ENCODE measurements at places on chromosomes 12 and 14. TPM values are rescaled to one million over a fixed set of nuclear protein-coding genes. Genes with fewer than 3 reads are reported as not detected.

GRCh38 chr12:15859116-15859515, 23.1 kb upstream of the STRAP start:
- no peaks in the 10 kb centered on the region for H3K27me3 ChIP-seq
- H3K4me1 ChIP-seq = peaks cover 25% of the 10 kb centered on the region
- H3K4me3 ChIP-seq = peak overlapping the region; percentile 34
- H3K27ac ChIP-seq = peak overlapping the region; percentile 32
- no peak for DNase-seq

DNA sequence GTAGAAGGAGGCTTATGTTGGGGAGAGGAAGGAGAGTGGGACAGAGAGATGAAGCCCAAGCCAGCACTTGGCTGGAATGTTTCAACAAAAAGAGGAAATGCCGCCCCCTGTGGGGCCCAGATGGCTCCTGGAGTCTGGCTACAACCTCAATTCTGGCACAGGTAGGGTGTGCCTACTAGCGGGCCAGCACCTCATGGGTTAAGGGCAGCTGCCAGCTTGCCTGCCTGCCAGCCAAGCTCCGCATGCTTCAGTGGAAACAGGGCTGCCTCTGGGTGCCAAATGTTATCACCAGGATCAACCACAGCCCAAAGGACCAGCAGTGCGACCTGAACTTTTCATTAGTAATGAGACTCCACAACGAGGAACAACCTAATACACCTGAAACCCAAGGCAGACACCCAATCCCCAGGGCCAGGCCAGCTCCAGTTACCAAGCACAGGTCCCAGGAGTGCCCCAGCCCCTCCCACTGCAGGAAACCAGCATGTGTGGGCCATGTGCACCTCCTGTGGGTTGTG, 11.3 kb downstream of the RAB15 start:
- H3K4me1 ChIP-seq = no peaks in the 10 kb centered on the region
- no peak overlapping the region for H3K27ac ChIP-seq
- no peaks in the 10 kb centered on the region for H3K36me3 ChIP-seq
- DNase-seq = no peak
- H3K27me3 ChIP-seq = no peaks in the 10 kb centered on the region

- DNase-seq = no peak
- H3K4me3 ChIP-seq = no peak overlapping the region
- H3K4me1 ChIP-seq = no peaks in the 10 kb centered on the region
- no peak overlapping the region for H3K27ac ChIP-seq
Observed at GRCh38 chr14:91737619-91738018, 5.7 kb upstream of the CATSPERB start.

BEGAIN gene
- total RNA-seq = not detected

APAF1 gene
- total RNA-seq = 15.2 TPM

SLC35F4 gene
- not detected for total RNA-seq

IAPP gene
- not detected for total RNA-seq

DNA sequence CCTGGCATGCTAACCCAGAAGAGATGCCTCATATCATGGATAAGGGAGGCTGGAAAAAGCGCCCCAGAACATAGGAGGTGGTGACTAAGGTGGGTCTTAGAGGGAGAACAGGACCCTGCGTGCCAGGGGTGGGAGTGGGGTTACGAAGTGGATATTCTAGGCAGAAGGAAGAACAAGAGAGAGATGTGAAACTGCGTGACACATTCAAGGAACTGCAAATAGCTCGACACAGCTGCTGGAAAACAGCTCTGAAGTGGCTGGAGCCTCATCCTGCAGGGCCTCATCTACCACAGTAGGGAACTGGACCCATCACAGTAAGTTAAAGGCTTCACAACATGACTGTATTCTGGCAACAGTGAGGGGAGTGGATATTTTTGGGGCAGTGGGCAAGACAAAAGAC, 61.1 kb downstream of the RNF34 start:
- H3K4me1 ChIP-seq = peaks cover 5% of the 10 kb centered on the region
- H3K27me3 ChIP-seq = no peaks in the 10 kb centered on the region
- peak; percentile 3 for DNase-seq
- no peak overlapping the region for H3K4me3 ChIP-seq

- H3K4me1 ChIP-seq = peaks cover 9% of the 10 kb centered on the region
- DNase-seq = peak; percentile 93
- peak overlapping the region; percentile 33 for H3K27ac ChIP-seq
- H3K4me3 ChIP-seq = no peak overlapping the region
- no peaks in the 10 kb centered on the region for H3K27me3 ChIP-seq
Observed at GRCh38 chr14:96225745-96226151, 21.1 kb downstream of the BDKRB2 start.

- DNase-seq = no peak
- H3K27me3 ChIP-seq = peaks cover 16% of the 10 kb centered on the region
- no peak overlapping the region for H3K4me3 ChIP-seq
- no peaks in the 10 kb centered on the region for H3K36me3 ChIP-seq
Observed at GRCh38 chr14:92415969-92416368, 93.0 kb downstream of the SLC24A4 start.

DNA sequence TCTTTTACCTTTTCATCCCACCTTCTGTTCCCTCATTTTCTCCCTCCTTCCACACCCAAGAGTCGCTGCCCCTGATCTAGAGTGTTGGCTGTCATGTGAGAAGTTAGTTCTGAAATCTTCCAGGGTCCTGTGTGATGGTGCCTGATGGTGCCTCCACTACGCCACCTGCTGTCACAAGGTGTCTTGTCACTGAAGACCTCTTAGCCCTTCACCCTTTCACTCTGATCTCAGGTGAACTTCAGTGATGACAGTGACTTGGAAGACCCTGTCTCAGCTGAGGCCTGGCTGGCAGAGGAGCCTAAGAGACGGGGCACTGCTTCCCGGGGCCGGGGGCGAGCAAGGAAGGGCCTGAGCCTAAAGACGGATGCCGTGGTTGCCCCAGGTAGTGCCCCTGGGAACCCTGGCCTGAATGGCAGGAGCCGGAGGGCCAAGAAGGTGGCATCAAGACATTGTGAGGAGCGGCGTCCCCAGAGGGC, 7.6 kb upstream of the PFDN5 start:
- H3K27me3 ChIP-seq = no peaks in the 10 kb centered on the region
- peak; percentile 91 for DNase-seq

CPNE6 gene
- total RNA-seq = not detected

KRT3 gene
- not detected for total RNA-seq

SLC5A8 gene
- total RNA-seq = not detected

GNB3 gene
- total RNA-seq = 1.4 TPM

DNA sequence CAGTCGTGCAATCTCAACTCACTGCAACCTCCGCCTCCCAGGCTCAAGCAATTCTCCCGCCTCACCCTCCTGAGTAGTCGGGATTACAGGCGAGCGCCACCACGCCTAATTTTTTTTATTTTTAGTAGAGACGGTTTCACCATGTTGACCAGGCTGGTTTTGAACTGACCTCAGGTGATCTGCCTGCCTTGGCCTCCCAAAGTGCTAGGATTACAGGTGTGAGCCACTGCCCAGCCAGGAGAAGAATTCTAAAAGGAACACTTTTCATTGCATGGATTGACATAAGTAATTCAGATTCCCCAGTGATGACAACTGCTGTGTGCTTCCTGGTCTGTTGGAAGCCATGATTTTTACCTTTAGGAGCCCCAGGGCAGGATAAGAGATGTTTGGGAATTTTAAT, 22.1 kb downstream of the DMAC2L start:
- no peak overlapping the region for H3K27ac ChIP-seq
- peaks cover 29% of the 10 kb centered on the region for H3K4me1 ChIP-seq
- H3K27me3 ChIP-seq = no peaks in the 10 kb centered on the region
- no peak for DNase-seq

GRCh38 chr12:110819150-110819549, 27.6 kb upstream of the CCDC63 start:
- no peak overlapping the region for H3K27ac ChIP-seq
- no peaks in the 10 kb centered on the region for H3K36me3 ChIP-seq
- DNase-seq = no peak
- no peak overlapping the region for H3K4me3 ChIP-seq
- H3K27me3 ChIP-seq = peaks cover 3% of the 10 kb centered on the region

GRCh38 chr14:32933629-32934072, 5.0 kb upstream of the NPAS3 start:
- DNase-seq = peak; percentile 70
- peaks cover 70% of the 10 kb centered on the region for H3K27me3 ChIP-seq
- H3K27ac ChIP-seq = no peak overlapping the region
- peak overlapping the region; percentile 46 for H3K4me3 ChIP-seq
- no peaks in the 10 kb centered on the region for H3K36me3 ChIP-seq
